Osteoblast (primary cell): ENCODE measurements at places on chromosomes 2 and 18. TPM values are rescaled to one million over a fixed set of nuclear protein-coding genes. Genes with fewer than 3 reads are reported as not detected.

DNA sequence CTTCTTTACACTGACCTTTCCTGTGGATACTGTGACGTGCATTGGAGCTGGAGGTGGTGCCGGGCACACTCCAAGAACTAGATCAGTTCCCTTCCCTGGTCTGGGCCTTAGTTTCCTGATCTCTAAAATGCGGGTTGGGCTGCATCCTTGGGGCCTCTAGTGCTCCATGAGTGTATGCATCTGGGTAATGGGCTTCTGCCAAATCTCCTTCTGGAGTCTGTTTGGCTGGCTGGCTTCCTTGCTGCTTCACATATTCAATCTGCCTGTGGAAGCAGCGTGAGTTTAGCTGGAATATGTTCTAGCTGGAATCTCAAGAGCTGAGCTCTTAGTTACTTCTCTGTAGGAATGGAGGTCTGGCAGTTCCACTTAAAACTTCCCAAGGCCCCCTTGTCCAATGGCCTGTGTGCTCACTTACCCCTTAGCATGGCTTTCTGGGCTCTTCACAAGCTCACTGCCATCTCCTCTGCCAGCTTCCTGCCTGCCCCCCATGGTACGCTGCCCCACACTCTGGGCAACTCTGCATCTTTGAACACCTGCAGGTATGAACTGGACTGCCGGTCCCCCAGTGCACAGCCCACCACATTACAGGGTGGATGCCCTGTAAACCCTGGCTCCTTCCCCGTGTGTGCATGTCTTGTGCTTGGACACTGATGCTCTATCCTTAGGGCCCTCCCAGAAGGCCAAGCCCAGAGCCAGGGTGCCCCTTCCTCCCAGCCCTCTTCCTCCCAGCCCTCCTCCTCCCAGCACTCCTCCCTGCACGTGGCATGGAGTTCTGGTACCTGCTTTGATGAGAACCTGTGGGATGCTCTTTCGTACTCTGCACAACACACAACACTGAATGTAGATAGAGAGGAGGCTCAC is 103.6 kb upstream of the SMAD2 start:
- no peak for DNase-seq

DNA sequence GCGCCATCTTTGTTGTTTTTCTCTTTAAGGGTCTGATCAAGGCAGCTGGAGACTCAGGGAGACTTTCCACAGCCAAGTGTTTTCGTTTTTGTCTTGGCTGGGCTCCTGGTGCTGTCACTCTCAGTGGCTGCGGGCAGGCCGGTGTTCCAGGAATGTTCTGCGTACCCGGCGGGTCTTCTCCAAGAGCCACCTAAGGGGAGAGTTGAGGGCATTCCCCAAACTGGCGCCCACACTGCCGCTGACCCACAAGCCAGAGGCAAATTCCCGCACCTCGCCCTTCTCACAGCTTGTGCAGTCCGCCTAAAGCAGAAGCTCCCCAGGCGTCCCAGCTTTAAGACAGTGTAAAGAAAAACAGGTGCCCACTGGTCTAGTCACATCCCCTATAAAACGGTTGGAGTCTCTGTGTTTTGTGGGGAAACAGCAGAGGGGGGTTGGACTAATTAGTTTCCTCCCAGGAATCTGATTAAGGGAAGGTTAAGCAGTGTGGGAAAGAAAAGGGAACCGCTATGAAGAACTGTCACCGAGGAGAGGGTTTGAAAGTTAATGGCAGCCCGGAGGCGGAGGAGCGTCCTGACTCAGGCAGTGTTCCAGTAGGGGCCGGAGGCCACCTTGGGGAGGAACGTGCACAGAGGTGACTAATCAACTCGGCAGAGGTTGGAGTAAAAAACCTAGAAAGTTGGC is 224.5 kb downstream of the SLC4A3 start:
- DNase-seq = no peak

DNA sequence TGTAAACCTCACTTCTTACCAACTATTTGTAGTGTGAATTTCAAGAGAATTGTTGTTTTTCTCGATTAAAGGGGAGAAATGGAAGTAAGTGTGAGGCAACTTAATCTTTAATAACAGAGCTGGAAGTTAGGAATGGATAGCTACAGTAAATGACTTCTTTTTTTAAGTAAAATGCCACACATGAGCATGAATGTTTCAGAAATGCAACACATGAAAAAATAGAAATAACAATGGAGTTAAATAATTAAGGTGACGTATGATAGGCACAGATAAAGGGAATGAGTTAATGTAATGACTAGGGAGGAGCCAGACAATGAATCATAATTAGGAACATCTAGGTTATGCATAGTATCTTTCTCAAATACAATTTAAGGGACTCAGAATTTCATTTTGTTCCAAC is 3.4 kb downstream of the REL start:
- DNase-seq = peak; percentile 13

The LIPG gene
- 2.2 and 3.5 TPM in 2 replicates for total RNA-seq

GRCh38 chr2:72131371-72131891 is 16.2 kb downstream of the CYP26B1 start:
- peak; percentile 83 for DNase-seq

DNA sequence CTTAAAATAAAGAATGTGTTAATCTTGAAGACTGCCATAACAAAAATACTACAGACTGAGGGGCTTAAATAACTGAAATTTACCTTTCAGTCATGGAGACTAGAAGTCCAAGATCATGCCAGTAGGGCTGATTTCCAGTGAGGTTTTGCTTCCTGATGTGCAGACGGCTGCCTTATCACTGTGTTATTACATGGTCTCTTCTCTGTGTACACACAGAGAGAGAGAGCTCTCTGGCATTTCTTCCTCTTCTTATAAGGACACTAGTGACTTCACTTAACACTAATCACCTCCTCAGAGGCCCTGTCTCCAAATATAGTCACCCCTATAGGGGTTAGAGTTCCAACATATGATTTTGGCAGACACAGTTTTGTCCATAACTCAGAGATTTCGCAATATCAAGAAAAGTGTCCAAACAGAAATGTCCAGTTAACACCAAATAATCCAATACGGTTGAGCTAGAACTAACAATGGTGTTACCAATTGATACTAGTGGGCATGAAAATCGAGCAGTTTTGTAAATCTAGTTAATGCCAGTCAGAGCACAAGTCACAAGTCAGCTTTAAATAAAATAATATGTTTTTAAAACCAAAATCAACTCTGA is 399.8 kb downstream of the ADCYAP1 start:
- no peak for DNase-seq

DNA sequence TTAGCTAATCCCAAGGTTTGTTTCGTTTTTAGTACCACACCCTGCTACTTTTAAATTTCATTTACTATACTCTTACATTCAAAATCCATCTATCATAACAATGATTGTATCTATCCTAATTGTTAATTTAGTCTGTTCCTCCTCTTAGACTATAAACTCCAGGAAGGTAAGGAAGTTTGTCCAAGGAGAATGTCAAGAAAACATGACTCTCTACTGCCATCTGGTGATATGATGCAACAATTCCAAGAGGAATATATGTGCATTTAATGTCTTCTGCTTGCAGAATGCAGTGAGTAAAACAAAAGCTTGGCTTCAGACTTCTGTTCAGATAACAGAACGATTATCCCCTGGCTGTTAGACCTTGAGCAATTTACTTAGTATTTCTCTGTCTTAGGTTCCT is 1267.1 kb downstream of the LRP1B start:
- DNase-seq = no peak

DNA sequence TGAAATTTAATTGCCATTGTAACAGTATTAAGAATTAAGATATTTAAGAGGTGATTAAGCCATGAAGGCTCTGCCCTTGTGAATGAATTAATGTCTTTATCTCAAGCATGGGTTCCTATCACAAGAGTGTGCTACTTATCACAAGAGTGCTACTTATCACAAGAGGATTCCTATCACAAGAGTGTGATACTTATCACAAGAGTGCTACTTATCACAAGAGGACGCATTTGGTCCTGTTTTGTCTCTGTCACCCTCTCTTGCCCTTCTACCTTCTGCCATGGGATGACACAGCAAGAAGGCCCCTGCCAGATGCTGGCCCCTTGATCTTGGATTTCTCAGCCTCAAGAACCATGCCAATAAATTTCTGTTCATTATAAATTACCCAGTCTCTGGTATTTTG is 13.2 kb upstream of the COL5A2 start:
- DNase-seq = no peak

DNA sequence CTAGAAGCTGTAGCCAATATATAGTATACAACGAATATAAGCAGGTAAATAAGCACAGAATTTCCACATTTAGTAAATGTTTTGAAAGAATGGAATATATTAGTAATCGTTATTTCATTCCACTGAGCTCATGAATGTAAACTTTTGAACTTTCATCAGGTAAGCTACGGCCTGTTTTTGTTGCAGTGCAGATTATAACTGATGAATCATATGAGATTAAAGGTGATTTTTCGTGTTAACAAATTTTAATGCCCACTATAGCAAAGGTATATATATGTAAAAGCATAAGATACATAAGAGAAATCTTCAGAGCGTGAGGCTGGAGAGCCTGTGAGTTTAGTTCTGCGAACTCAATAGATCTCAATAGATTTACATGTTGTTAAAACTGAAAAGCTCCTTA is 1.1 kb downstream of the SCYGR1 start:
- DNase-seq = no peak

DNA sequence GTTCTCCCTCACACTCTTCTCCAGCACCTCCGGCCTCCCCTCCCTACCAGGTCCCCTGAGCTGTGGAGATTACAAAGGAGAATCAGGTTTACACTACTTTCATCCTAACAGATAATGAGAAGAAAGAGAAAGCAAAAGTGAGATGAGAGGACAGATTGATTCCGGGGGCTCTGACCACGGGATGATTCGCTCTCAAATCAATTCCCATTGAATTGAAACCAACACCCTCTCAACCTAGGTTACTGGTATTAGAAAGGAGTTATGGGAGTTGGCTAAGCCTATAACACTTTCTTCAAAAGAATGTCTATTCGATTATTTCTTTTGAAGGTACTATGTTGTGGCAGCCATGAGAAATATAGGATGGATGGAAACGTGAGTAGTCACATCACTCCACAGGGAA is 386.2 kb upstream of the TNP1 start:
- DNase-seq = no peak

GRCh38 chr2:26523750-26524149 is 45.8 kb upstream of the OTOF start:
- DNase-seq = peak; percentile 72

The UPP2 gene
- not detected in 2 replicates for total RNA-seq

The SP5 gene
- not detected in 2 replicates for total RNA-seq

DNA sequence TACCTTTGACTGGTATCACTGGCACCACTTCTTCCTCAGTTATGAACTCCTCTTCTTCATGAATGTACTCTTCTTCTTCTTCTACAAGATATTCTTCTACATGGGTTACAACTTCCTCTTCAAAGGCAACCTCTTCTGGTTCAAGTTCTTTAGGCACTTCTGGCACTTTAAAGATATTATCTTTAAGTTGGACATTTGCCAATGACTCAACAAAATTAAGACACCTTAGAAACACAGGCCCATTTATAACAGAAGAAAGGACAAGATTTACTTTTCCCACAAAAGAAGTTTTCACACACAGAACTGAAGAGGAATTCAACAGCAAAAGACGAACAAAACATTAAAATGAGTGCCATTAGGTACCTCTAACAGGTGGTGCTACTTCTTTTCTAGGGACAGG is 127.3 kb downstream of the TTN start:
- DNase-seq = no peak

DNA sequence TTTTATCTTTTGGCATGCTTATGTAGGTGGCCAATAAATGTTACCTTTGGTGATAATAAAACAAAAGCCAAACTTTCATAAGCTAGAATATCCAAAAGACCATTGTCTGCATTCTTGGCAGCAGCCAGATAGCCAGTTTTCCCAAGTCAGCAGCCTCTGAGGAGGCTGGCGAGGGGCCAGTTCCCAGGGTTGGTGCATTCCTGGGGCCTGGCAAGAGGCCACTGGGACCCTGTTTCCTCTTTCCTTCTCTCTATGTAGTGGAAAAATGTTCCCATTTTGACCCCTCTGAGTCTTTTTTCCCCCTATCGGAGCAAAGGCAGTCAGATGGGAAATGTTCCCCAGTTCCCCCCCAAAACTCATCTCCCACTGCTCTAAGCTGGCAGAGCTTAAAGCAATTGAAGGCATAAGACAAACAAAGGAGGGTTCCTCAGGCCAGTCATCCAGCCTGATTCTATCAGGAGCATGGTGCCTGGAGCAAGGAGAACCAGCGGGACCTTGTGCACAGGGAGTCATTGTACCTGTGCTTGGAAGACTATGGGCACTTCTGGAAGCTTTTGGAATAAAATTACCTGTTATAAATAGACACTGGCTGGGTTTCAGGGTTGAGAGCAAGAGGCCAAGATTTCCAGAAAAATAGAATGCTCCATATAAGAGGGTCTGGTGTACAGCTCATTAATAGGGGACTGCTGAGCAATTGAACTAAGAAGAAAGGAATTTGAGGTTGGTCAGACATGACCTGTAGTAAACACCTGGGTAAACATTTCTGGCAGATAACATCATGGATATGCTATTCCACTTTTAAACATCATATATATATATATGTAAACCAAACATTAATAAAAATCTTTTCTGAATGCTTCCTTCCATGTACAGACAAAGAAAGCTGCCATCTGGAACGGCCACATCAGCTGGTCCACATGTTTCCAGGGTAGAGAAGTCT is 63.4 kb downstream of the NCKAP5 start:
- DNase-seq = no peak

The LYPD6 gene
- under 0.01 and 0.59 TPM in 2 replicates for total RNA-seq

GRCh38 chr2:43084699-43085091 is 141.7 kb downstream of the ZFP36L2 start:
- DNase-seq = no peak

The ARHGAP25 gene
- total RNA-seq = under 0.01 and 0.29 TPM in 2 replicates

The SCYGR4 gene
- not detected in 2 replicates for total RNA-seq

DNA sequence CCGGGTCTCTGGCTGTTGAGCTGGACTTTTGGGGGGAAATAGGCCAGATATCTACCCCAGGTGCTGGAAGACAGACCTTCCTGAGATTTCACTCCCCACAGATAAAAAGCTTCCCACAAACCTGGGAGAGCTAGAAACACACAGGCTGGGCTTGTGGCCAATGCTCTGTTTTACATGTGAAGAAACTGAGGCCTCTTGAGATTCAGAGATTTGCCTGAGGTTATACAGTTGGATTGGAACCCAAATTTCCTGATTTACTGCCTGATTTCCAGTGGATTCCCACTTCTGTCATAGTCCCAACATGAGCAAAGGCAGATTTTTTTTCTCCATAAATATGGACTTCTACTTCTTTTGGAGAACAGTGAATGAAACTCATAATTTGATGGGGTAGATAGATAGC is 360.2 kb downstream of the SETBP1 start:
- DNase-seq = no peak

DNA sequence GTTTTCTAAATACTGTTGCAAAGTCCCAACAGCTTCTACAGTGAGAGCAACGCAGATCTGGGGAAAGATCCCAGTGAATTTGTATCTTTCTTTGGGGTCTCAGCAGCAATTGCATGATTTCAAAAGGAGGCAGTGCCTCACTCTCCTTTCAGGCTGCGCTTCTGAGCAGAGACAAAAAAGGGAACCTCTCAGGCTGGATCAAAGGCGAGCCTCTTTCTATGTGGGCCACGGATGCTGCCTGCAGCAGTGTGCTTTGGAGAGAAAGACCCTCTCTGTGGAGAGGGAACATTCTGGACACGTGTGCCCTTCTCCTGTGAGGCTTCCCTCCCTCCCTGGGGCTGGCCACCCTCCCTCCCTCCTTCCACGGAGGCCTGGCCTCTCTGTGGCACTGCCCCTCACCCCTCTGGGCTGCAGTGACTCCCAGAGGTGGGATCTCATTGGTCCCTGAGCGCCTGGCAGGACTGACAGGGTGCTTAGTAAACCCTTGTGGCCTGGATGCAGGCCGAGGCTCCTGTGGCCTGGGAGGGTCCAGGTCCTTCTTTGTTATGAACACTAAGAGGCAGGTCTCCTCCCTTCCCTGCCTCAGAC is 21.6 kb upstream of the PDIA6 start:
- DNase-seq = no peak
